Fibroblast of skin of right quadriceps (primary cell): ENCODE measurements at places on chromosomes 3 and 15.

DNA sequence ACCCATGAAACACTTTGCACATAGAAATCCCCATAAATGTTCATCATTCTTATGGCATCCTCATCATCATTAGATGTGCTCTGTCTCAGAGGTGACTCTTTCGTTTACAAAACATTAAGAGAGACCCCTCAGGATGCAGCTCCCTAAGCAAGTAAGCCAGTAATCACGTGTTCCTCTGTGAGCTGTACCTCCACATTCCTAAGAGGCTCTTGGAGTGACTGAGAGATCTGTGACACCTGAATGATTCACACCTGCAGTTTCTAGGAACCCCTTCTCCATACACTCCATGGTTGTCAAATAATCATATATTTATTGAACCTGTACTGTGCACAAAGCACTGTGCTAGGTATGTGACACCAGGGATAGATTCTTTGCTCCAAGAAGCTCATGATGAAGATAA lies 602.4 kb downstream of the UNC13C start:
- DNase-seq, result no peak

- DNase-seq, result peak; percentile 40
Measured at GRCh38 chr15:100241572-100242482, 99.9 kb downstream of the ADAMTS17 start.

- no peak for DNase-seq
Measured at GRCh38 chr15:96695426-96695825, 364.9 kb downstream of the NR2F2 start.

DNA sequence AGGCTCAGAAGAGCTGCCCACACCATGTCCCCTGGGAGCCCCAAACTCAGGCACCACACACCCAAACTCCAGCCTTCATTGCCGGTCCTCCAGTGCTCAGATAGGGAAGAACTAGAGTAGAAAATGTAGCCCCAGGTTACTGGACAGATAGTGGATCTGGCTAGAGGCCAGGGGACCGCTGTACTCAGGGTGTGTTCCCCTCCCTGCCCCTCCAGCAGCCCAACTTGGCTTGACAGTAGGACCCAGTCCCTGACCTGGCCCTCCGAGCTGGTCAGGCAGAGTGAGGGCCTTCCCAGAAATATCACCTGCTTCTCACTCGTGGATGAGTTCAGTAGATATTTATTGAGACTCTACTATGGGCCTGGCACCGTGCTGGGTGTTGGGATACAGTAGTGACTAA lies 100.0 kb downstream of the CORO2B start:
- DNase-seq, result no peak

- no peak for DNase-seq
Measured at GRCh38 chr3:58000306-58001085, 7.7 kb upstream of the FLNB start.

DNA sequence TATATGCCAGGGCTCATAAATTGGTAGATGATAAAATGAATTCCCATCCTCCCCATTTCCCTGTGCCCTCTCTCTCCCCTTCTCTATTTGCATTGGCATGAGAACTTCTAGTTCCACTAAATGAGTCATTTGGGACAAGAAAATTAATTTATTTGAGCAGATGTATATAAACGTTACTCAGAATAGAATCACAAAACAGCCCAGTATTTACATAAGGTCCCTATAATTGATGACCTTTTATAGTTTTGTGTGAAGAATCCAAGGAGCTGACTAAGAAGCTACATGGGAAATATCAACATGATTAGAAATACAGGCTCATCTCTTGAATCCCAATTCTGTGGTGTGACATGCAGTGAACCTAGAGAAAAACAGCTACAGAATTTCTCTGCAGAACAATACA lies 617.7 kb upstream of the NR2F2 start:
- DNase-seq, result peak; percentile 49

DNA sequence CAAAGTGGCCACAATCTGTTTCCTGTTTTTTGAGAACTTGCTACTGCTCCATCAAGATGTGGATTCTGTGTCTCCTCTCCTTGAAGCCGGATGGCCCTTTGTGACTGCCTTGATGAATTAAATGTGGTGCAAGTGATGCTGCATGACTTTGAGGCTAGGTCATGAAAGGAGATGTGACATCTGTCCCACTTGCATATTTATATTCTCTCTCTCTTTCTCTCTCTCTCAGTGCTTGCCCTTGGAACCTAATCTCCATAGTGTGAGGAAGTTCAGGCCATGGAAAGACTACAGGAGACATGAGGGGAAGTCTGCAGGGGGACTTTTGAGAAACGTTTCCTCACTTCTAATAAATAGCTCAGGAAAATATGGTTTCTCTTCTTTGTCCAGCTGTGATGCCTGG lies 50.0 kb upstream of the ADPGK start:
- no peak for DNase-seq

GRCh38 chr3:146342989-146343388 lies 92.1 kb upstream of the PLSCR4 start:
- DNase-seq, result peak; percentile 76

- DNase-seq, result no peak
Measured at GRCh38 chr3:151584566-151584965, 123.7 kb upstream of the IGSF10 start.

DNA sequence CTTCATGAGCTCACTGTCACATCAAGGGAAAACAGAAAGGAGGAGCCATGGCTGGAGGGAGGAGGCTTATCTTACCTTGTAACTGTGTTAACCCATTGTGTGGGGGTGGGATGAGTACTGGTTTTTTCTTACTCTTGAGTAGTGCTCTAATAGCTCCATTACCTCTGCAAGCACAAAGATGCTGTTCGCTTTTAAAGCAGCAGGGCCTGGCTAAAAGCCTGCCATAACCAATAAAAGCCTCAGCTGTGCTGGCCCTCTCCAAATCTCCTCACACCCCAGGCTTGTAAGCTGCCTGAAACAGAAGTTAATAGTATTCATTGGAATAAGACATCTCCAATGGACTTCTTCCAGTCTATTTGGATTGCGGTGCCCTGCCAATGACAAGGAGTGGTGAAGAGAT lies 544.1 kb downstream of the TUSC7 start:
- DNase-seq, result no peak

DNA sequence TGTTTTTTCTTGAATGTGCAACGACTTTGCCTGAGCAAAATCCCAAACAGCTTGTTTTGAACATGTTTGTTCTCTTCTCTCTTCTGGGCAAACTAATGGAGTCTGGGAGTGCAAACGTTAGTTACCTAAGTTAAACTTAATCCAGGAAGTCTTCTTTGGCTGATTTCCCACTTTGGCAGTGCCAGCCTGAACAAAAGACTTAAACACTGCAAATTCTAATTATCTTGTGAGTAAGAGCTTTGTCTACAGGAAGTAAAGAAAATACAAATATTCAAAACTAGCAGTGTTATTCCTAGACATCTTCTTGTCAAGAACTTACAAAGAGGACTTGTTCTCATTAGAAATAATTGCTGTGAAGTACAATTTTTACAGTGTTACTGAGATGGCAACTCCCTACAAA lies 16.7 kb upstream of the DENND6A start:
- DNase-seq, result no peak

GRCh38 chr3:152149832-152150231 lies 118.9 kb upstream of the MBNL1 start:
- DNase-seq, result peak; percentile 51

DNA sequence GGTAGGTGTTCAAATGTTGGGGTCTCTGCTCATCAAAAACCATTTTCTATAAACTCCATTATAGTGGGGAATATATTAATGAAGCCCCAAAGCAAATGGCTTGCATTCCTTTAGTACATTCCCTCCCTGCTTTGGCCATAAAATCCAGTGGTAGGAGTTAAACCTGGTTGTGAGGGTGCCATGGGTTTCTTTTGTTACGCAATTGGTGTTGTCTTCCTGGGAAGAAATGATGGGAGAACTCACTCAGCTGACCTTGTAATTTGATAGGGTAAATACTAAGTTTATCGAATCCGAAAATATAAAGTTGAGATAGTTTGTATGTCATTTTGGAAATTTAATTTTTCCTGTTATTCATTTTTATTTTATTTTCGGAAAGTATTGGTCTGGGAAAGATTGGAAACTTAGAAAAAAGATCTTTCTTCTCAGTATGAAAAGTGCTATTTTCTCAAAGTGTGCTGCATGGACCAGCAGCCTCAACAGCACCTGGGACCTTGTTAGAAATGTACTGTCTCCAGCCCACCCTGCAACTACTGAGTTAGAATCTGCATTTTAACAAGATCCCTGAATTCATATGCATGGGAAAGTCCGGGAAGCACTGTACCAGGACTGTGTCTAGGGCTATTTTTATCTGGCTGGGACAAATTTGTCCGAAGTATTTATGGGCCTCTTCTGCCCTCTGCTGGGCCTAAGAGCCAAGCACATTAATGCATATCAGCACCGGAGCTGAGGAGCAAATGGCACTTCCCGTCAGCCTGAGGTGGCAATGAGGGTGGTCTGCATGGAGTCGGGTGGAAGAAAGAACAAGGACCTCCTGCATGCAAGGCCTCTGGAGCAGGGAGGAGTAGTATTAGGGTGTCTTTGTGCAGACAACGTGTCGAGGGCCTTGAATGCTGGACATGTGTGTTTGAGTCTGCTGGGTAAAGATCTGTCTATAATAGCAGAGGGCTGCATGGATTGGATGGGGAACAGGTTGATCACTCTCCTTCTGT lies 54.7 kb downstream of the FAM81A start:
- DNase-seq, result peak; percentile 67

DNA sequence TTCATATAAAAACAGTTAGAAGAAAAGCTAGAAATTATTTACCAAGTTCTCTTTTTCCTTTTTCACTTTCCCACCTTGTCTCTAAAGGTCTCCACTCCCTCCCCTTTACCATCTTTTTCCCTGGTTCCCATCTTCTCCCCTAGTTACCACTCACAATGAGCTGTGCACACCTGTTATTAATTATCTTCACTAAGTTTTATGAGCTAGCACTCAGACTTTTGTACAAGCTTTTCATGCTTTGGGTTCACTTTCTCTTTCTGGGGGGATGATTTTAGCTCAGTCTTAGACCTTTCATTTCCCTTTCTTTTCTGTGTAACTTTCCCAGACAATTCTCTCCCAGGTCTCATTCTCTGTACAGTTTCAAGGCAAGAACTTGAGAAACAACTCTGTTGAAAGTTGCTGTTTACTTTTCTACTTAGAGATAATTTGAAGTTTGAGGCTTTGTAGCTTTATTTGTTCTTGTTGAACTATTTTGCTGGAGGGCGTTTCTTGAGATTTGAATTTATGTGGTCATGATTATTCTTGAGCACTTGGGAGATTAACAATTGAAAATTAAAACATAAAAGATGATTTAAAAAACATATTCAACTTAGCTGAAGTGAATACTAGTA lies 24.0 kb upstream of the AADAC start:
- DNase-seq, result peak; percentile 46

GRCh38 chr3:115272036-115272824 lies 125.1 kb upstream of the ZBTB20 start:
- peak; percentile 82 for DNase-seq

DNA sequence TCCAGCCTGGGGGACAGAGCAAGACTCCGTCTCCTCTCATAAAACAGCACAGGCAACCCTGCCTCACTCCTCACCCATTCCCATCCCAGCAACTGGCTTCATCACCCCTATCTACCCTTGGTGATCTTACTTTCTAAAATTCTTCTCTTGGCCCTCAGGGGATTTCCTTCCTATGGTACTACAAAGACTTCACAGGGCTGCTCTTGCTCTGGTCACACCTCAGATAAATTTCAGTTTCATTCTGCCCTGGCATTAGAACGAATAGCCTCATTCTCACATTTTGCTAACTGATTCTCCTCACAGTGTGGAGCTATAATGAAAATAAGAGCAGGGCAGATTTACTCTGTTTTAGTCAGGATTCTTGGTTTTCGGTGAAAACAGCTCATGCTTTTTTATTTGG lies 22.1 kb upstream of the CRBN start:
- DNase-seq, result no peak

GRCh38 chr3:134752761-134753461 lies 42.1 kb upstream of the EPHB1 start:
- DNase-seq, result no peak

- no peak for DNase-seq
Measured at GRCh38 chr3:107523289-107523538, 452 bp downstream of the BBX start.

DNA sequence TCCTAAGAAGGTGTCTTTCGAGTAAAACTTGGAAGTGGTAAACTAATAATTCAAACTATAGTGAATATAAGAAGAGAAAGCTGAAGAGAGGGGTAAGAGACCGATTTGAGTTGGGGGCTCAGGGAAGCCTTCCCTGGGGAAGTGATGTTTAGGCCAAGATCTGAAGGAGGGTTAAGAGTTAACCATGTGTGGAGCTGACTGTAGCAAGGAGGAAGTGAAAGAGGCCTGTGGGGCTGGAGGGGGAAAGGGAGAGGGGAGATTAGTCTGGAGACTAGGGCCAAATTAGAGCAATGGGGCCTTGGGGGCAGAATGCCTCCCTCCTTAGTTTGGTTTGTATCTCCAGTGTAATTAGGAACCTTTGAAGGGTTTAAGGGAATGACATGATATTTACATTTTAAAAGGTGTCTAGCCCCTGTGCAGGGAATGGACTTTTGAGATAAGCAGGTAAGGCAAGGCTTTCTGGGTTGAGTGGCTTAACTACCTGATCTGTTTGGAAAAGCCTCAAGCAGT lies 2.2 kb downstream of the ZNF592 start:
- DNase-seq, result no peak

- no peak for DNase-seq
Measured at GRCh38 chr15:29692527-29692926, 129.7 kb downstream of the TJP1 start.

GRCh38 chr3:99499235-99500158 lies 138.9 kb upstream of the COL8A1 start:
- DNase-seq, result peak; percentile 65

- DNase-seq, result peak; percentile 68
Measured at GRCh38 chr3:154120961-154121700, at the start of gene ARHGEF26. ARHGEF26 (plus strand) TSS chr3:154121390; CDS start chr3:154121993, 603 bp downstream.

DNA sequence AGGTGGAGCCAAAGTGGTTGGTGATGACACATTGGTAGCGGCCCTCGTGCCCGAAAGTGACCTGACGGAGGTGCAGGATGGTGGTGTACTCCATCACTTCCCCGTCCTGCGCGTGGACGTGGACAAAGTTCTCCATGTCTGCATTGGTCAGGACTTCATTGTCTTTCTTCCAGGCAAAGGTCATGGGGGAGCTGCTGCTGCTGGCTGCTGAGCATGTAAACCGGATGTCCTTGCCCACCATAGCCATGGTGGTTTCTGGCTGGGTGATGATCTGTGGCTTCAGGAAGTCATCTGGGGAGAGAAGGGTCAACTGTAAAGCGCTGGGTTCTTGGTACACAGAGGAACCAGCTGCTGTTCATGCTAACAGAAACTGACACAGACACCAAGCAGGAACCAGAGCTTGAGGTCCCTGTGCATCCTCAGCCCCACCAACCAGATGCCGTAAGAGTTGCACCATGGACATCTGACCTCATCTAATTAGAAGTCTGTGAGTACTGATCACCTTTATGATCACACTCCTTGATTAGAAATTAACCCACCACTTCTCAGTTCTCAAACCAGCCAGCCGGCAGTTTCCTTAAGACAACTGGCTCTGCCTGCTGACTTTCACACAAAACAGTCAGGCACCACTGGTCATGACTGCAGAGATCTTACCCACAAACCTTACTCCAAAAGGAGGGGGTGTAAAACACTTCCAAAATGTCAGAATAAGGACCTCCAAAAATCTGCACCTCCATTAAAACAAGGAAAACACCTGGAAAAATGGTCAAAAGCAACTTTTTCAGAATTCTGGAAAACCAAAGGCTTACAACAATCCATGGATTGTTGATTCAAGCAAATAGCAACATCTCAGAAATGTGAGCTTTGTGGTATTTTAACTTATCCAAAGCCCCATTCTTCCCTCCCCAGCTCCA lies 114.6 kb downstream of the LRIG1 start:
- no peak for DNase-seq
